ENCODE measurements at places on chromosomes 6 and 20.

DNA sequence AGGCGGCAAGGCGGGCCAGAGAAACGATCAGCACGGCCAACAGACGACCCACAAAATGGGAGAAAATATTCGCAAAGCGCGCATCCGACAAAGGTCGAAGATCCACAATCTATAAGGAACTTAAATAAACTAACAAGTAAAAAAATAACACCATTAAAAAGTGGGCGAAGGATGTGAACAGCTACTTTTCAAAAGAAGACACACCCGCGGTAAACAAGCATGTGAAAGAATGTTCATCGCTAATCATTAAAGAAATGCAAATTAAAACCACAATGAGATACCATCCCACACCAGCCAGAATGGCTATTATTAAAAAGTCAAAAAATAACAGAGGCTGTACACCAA lies 117.8 kb upstream of the SIRPA start:
- DNase-seq, result no peak

DNA sequence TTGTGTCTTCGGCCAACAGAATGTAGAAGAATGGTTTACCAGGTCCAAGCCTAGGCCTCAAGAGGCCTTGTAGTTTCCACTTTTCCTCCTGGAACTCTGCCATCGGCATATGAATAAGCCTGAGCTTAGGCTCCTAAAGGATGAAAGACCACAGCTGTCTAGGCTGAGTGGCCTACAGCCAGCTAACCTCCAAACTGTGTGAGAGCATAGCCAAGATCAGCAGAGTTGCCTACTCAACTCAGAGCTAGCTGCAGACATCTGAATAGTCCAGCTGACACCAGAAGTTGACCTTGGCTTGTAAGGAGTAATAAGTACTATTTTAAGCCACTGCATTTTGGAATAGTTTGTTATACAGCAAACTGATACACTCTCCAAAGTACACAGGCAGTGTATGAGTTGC lies 52.6 kb upstream of the SMIM29 start:
- DNase-seq, result no peak

- no peak for DNase-seq
Measured at GRCh38 chr20:58231683-58232082, 3.2 kb upstream of the ANKRD60 start.

- DNase-seq, result no peak
Measured at GRCh38 chr20:46154305-46154704, 36.2 kb downstream of the CD40 start.

DNA sequence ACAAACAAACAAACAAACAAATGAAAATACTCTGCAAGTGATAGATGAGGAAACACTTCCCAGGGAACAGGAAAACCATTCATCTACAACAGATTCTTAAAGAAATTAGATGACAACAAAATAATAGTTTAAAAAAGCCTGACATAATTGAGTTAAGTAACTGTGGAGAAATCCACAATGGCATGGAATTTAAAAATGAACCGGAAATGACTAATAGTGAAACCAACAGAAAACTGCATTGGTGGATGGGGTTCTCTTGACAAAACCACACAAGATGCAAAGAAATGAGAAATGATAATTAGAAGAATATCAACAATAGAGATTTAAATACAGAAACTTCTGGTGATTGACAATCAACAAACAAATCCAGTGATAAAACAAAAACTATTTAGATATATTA lies 785.6 kb downstream of the QKI start:
- no peak for DNase-seq

GRCh38 chr20:62575976-62576722 lies 66.2 kb upstream of the SLCO4A1 start:
- DNase-seq, result no peak

DNA sequence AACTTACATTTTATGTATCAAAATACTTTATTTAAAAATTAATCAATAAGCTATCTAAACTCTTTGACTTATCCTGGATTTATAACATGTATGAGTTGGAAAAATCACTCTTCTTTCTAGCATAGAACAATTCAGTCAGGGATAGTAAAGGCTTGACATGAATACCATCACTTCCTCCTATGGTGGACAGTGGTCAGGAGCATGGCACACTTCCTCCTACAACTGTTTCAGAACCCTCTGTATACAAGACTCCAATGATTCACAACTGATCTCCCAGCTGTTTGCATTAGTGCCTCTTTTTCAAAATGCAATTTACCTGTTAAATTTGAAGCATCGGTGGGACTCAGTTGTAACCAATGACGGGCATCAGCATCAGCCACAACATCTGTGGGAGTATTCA lies 129.7 kb downstream of the RALGAPA2 start:
- no peak for DNase-seq

DNA sequence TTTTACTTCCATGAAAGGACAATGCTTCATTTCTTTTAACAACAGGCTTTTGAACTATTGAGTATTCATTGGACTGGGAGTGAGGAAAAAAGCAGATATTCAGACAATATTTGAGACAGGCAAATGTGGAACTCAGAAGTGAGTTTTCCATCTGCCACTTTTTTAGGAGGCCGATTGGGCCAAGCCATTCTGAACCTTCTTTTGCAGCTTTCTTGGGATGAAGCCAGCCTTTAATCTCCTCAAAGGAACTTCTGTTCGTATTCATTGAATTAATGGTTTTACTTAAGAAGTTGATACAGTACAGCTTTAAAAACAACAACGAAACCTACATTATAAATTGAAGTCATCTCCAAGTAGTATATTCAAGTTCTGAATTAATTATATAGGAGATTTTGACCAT lies 187.1 kb upstream of the RNF217 start:
- no peak for DNase-seq

- no peak for DNase-seq
Measured at GRCh38 chr6:168274037-168274952, 45.3 kb downstream of the DACT2 start.

- no peak for DNase-seq
Measured at GRCh38 chr6:89895276-89895874, 1.1 kb downstream of the GJA10 start.

GRCh38 chr6:14349507-14349906 lies 231.9 kb downstream of the CD83 start:
- no peak for DNase-seq

DNA sequence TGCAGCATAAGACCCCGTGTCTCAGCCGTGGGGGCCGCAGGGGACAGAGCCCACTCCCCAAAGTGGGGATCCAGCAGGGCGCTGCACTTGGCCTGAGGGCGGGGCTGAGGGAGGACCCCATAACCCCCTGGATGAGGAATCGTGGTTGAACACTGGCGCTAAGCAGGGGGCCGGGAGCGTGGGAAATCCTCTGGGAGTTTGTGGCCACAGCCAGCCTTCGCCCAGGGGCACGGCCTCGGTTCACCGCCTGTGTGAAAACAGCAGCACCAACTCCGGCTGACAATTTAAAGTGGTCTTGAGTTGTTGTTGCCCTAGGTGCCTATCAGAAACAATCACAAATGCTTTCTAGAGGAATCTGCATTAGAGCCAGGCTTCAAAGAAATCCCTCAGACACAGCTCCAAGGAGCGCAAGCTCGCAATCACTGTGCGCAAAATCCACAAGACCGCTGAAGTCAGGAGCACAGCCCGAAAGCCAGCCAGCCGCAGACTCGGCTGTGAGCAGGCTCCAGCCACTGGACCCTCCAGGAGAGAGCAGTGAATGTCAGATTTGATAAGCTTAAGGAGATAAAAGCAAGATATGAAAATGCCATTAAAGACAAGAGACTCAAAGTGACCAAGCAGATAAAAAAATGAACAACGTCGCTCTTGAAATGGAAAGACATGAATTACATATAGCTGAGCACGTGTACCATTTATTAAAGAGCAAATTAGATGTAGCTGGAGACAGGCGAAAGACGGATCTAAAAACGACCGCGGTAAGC lies 10.9 kb upstream of the RPS6KA2 start:
- DNase-seq, result no peak

DNA sequence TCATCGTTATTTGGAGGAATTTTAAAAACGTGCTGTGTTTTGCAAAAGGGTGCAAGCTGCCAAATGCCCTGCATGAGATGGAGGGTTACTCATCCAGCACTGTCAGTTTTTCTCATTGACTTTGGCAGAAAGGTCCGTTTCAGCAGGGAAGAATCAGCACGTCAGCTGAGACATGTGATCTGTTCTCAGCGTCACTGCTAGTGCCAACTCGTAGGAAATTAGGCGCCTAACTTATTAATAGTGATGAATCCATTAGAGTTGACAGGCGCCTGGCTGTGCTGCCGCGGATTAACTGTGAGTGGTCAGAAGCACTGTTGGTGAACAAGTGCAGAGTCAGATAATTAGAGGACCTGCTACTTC lies 175.5 kb upstream of the FOXQ1 start:
- DNase-seq, result no peak

GRCh38 chr6:132749111-132749510 lies 8.6 kb downstream of the VNN2 start:
- DNase-seq, result no peak

DNA sequence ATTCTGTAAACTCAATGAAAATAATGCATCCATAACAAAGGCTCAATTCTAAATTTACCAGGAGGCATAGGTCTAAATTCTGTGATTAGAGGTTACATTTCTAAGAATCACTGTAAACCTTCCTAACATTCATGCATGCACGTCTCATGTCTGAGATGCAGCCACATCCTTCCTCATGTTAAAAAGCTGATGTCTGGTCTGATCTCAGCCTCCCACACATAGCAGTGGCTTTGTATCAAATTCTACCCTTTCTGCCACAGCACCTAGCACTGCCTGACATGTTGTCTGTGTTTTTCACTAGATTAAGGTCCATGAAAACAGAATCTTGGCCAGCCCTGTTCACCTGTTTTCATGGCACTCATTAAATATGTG lies 171.1 kb downstream of the WDR27 start:
- DNase-seq, result no peak

DNA sequence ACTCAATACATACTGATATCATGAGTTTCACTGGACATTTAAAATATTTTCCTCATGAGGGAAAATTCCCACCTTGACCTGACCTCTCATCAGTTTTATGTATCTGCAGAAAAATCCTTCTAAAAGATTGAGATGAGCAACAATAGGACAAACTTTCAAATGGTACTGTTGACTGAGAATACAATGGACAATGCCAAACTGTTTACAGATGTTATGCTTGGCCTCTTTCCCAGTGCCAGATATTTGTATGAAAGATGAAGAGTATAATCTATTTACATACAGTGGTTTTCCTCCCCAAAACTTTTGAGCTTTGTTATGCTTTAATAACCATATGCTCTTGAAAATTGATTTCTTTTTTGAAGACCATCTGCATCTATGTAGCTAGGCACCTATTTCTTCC lies 245.1 kb upstream of the RSPO3 start:
- no peak for DNase-seq

GRCh38 chr6:55530931-55531330 lies 48.1 kb downstream of the HMGCLL1 start:
- no peak for DNase-seq

DNA sequence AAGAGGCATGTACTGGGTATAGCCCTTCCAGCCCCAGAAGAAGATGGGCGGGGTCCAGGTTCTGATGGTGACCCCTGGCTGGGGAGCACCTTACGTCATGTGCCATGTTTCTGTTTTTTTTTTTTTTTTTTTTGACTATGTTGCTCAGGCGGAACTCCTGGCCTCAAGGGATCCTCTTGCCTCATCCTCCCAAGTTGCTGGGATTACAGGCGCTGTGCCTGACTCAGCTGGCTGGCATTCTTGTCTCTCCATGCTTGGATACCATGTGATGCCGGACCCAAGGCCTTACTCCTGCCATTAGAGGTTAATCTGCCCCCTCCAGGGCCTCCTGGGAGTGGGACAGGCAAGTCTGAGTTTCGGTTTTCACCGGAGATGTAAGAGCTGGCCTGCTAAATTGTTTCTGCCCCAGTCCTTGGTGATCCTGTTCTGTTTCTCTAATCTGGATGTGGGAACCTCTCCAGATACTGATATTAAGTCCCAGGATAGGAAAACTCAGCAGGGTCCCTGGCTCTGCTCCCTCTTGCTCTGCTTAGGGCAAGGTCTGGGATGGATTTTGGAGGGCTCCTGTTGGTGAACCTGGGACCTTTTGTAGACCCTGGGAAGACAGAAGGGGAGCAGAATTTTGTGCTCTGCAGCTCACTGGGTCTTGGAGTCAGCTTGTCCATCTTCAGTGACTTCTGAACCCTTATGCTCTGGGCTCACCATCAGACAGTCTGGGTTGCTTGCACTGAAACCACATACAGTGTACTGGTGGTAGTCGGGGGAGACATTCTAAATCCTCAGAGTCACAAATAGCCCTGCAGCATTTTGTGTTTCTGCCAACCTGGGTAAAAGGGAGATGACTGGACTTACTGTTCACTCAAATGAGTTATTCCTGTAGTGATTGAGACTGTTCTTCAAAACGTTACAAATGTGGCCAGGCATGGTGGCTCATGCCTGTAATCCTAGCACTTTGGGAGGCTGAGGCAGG lies 45.1 kb downstream of the PTK7 start:
- DNase-seq, result no peak

GRCh38 chr6:15398633-15399275 lies 152.9 kb downstream of the JARID2 start:
- no peak for DNase-seq

DNA sequence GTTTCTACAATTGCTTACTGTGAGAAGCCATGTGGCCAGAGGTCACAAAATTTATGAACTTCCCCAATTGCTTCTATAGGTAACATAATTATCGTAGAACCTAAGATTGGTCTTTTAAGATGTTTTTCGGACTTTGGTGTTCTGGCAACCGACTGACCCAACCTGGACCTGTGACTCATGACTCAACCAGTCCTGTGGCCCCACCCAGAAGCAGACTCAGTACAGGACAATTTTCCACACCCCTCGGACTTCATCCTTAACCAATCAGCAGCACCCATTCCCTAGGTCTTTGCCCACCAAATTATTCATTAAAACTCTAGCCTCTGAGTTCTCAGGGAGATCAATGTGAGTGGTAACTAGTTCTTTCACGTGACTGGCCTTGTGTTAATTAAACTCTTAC lies 26.4 kb upstream of the AKAP12 start:
- no peak for DNase-seq

- DNase-seq, result no peak
Measured at GRCh38 chr20:58330249-58330648, 20.7 kb downstream of the RAB22A start.

GRCh38 chr6:128882991-128883611 lies at the start of gene LAMA2:
LAMA2 (plus strand) TSS chr6:128883138; CDS start chr6:128883246, 108 bp downstream.
- peak; percentile 1 for DNase-seq

DNA sequence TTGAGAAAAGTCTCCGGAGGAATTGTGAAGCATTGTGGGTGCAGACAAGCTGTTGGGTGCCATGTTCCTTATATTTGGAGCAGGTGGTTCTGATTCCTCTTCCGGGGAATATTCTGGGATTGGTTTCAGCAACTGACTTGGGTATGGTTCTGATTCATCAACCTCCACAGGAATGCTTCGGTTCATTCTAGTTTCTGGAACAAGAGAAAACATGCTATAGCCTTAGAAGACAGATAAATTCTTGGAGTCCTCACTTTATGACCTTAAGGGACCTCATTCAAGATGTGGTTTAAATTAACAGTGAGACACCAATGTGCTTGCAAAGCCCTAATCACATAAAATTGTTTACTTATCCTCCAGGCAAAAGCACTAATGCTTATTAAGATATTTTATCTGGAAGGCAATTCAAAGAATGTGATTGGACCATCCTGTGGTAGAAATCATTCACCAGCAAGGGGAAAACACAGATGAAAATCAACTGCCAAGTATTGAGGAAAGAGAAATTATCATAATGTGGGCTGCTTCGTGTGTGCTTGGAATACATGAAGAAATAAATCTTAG lies 13.7 kb downstream of the TRAF3IP2 start:
- DNase-seq, result no peak

GRCh38 chr6:8054276-8054675 lies 9.9 kb downstream of the BLOC1S5 start:
- no peak for DNase-seq

All from stimulated activated CD4-positive, alpha-beta T cell treated with anti-CD3 and anti-CD28 coated beads, Interleukin-12 subunit alpha, Interleukin-12 subunit beta, amount 100 ng/mL, for 4 hours (primary cell).